Omental fat pad (tissue), 4 donors: ENCODE measurements at places on chromosomes 1 and 21.

DNA sequence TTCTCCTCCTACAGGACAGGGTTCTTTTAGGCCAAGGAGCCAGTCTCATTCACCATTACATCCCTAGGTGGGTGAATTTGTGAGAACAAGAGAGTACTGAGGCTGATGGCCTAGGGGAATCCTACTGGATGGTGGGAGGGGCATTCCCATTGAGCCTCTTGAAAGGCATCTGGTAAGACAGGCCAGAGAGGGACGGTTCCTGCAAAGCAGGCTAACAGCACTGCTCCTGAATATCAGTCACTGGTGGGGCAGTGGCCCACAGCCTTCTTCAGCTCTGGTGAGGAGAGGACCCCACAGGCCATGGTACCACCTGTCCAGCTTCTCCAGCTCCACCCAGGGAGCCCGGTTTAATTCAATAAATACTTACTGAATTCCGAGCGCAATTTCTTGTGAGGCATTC lies 125.9 kb upstream of the EDN2 start:
- no peak for DNase-seq

DNA sequence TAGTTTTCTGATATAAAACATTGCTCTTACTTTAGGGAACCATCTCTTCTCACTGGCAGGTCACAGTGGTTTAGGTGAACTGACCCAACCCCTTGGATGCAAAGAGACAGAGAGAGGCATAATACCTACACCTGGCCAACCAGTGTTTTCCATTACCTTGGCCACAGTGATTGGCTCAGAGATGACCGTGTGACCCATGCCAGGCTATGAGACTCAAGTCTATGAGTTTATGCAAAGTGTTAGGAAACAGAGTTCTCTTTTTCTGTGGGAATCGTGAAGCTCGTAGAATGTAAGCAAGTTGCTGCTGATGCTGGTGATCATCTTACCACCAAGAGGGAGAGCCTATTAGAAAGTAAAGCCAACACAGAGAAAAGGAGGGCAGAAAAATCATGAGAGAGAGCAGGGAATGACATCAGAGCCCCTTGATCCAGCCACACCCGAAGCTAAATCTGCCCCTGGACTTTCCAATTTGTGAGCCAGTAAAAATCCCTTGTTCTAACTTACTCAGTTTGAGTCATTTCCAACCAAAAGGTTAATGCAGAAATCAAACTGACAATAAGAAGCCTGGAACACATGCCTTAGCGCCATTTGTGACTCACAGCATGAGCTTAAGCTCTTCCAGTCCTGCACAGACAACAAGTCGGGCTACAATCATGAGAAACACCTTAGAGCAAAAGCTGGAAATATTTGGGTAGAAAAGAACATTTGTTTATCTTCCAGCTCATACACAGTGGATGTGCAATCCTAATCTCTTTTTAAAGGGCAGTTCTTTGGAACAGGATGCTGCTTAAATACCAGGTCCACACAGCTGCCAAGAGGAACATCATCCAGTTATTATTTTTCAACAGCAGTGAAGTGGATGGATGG lies 81.3 kb upstream of the KAZN start:
- no peak for DNase-seq

DNA sequence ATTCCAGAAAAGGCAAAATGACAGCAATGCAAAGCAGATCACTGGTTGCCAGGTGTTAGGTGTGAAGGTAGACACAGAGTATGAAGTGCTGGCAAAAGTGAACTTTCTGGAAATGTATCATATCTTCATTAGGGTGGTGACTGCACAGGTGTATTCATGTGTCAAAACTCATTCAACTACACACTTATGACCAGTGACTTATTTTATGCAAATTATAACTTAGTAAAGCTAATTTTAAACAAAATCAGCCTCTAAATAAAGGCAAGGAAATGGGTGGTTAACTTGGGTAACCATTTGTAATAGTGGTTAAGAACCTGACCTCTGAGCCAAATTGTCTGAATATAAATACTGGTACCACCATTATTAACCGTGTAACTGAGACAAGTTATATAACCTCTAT lies 7.4 kb downstream of the COP1 start:
- no peak for DNase-seq

- DNase-seq: no peak
Measured at GRCh38 chr1:113855630-113856400, 15.7 kb downstream of the PTPN22 start.

- no peak for DNase-seq
Measured at GRCh38 chr1:51489472-51489871, 29.6 kb downstream of the EPS15 start.

DNA sequence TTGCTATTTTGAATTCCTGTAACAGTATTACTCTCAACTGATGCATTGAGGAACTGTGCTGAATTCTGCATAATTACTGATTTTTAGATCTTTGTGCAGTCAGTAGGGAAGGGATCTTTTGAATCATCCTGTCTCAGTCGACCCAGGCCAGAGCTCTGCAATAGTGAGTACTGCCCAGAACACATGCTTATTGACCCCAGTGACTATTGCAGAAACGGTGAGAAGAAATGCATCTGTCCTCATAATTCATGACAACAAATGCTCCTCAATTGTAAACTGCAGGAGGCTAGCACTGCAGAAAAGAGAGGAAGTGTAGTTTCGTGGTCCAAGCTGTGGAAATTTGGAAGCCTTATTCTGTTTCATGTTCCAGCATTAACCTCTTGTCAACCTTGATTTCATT lies 19.6 kb downstream of the EDARADD start:
- no peak for DNase-seq

DNA sequence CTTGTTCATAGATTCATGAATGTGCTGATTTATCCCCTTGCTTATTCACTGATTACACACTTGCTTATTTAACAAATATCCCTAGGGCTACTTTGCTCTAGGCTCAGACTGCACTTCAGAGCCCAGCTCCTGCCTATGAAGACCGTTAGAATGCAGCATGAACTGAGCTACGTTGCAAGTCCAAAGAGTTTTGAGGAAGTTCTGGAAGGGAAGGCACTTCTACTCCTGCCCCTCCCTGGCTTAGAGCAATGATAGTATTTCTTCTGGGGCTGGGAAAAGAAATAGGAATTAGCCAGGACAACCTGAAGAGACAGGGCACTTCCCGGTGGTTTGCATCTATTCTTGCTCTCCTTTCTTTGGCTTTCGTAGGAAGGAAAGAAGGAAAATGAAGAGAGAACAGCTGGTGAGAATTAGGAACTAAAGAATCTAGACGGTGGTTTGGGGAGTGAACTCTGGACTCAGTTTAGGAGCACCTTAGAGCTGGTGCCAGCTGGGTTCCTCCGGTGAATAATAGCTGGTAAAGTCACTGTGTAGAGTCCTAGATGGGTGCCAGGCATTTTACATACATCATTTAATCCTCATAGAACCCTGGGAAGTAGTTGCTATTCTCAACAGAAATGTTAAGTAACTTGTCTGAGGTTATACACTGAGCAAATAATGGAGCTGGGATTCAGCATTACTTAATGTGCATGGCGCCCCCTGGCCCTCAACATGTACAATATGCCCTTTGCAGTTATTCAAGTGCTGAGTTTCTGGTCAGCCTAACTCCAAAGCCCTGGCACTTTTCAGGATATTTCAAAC lies 65.9 kb downstream of the NDUFS5 start:
- no peak for DNase-seq

DNA sequence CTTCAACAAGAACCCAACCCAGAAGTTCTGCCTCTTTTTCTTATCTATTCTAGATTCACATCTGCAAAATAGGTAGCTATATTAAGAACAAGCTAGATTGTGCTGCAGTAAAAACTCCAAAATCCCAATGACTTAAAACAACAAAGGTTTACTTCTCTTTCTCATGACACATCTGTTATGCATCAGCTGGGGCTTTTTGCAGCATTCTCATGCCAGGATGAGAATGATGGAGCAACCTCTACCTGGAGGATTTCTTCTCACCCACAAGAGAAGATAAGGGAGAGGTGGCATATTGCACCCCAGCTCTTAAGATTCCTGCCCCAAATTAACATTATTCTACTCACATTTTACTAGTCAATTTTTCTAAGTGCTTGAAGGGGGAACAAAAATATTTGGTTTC lies 152.3 kb upstream of the SPAG17 start:
- DNase-seq: no peak

DNA sequence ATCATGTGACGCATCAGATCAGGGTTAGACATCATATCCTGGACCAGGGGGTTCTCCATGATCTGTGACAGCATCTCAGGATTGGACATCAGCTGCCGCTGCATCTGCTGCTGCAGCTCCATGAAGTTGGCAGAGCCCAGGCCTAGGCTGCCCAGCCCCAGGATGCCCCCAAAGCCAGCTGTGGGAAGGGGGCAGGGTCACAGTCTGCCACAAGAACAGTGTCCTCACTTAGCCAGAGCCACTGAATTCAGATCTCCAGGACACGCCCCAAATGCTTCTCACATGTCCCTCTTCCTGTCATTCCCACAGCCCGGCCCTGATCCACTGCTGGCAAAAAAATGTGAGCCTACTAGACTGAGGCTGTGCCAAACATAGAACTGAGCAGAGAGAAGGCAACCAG lies 3.2 kb downstream of the UBQLN4 start:
- no peak for DNase-seq

- no peak for DNase-seq
Measured at GRCh38 chr1:4847711-4848110, 193.3 kb downstream of the AJAP1 start.

- DNase-seq: no peak
Measured at GRCh38 chr21:45972353-45972715, 9.2 kb upstream of the COL6A1 start.

- no peak for DNase-seq
Measured at GRCh38 chr1:28416509-28417194, 47.1 kb downstream of the PHACTR4 start.

DNA sequence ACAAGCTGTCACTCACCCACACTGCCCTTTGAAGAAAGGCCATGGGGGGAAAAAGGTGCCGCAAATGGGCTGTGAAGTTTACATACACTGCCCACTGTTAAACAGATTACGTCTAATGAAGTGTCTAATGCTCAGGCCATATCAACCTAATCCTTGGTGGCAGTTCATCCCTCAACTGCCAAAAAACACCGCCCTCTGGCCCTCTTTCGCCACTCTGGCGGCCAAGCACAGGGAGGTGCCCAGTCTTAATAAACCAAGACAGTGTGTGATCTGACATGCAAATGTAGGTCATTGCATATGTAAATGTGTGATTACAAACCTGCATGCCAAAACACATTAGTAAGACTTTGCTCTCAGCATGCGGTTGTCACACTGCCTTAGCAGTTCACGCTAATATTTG lies 89.5 kb downstream of the NEK7 start:
- no peak for DNase-seq

GRCh38 chr1:90208949-90209348 lies 214.0 kb downstream of the ZNF326 start:
- no peak for DNase-seq
